ENCODE measurements at places on chromosomes 6 and 20. TPM values are rescaled to one million over a fixed set of nuclear protein-coding genes. Genes with fewer than 3 reads are reported as not detected.

GRCh38 chr20:31836853-31837608 lies 8.4 kb downstream of the FOXS1 start:
- DNase-seq: no peak

Gene HLA-F
- 87.8 TPM for total RNA-seq

Gene SAPCD1
- total RNA-seq: 6.5 TPM

- no peak for DNase-seq
Observed at GRCh38 chr20:17210983-17211382, 15.9 kb upstream of the PCSK2 start.

- no peak for DNase-seq
Observed at GRCh38 chr6:16223362-16223761, 15.0 kb upstream of the GMPR start.

- peak; percentile 8 for DNase-seq
Observed at GRCh38 chr6:161029195-161029809, 37.7 kb downstream of the MAP3K4 start.

DNA sequence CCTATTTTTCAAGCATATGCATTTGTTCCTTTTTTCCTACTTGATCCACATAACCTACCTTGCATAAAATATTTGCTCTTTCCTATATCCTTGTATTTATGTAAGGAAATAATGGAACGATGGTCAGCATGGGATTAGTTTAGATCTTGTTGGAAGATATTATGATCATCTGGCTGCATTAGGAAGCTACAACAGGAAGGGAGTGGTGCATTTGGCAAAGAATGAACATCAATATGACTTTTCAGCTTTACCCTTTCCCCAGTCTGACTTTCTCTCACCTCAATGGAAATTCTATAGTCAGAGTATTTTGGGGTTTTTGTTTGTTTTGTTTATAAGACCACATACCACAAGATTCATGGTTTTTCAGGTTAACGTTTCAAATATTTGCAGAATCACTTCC lies 66.0 kb downstream of the HS3ST5 start:
- DNase-seq: no peak

Gene RBBP8NL
- 0.13 TPM for total RNA-seq

DNA sequence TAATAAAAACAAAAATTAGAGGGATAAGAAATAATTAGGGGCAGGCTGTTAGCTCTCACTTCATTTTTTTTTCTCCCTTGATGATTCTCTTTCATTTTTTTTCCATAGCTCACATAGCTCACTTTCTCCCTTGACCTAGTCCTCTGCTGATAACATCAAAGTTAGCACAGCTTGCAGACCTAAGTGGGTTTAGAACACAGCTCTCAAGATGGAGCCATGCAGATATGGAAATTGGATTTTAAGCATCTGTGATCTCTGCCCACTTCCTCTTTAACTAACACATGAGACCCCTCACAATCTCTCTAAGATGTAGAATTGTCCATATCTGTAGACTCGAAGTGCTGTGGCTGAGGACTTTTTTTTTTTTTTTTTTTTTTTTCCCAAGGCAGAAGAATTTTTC lies 257.1 kb downstream of the SOX4 start:
- DNase-seq: no peak

GRCh38 chr6:169915769-169916550 lies 164.5 kb downstream of the ERMARD start:
- no peak for DNase-seq

- peak; percentile 57 for DNase-seq
Observed at GRCh38 chr6:7532232-7532631, 9.2 kb upstream of the DSP start.

DNA sequence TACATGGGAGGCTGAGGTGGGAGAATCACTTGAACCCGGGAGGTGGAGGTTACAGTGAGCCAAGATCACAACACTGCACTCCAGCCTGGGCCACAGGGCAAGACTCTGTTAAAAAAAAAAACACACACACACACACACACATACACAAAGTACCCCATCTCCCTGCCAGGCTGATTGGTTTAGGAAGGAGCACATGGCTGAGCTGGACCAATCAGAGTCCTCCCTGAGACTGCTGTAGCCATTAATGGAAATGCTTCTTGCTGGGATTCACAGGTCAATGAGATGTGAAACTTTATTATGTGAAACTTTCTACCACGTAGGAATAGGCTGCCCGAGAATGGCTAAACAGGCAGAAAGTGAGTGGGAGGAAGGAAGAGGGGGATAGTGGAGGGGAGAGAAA lies 2.9 kb downstream of the TREM1 start:
- no peak for DNase-seq

Gene SLC4A11
- total RNA-seq: 7.6 TPM

- DNase-seq: no peak
Observed at GRCh38 chr6:4355241-4355640, 219.9 kb upstream of the ECI2 start.

Gene CD24
- 2,350 TPM for total RNA-seq

Gene ADAM33
- 4.3 TPM for total RNA-seq

GRCh38 chr6:14896475-14896874 lies 349.4 kb upstream of the JARID2 start:
- DNase-seq: no peak

- no peak for DNase-seq
Observed at GRCh38 chr20:3242172-3242692, 3.2 kb upstream of the SLC4A11 start.
